Stimulated activated CD4-positive, alpha-beta T cell treated with anti-CD3 and anti-CD28 coated beads, Interleukin-15, amount 100 ng/mL, for 1 hour (primary cell): ENCODE measurements at places on chromosomes 1 and 21.

DNA sequence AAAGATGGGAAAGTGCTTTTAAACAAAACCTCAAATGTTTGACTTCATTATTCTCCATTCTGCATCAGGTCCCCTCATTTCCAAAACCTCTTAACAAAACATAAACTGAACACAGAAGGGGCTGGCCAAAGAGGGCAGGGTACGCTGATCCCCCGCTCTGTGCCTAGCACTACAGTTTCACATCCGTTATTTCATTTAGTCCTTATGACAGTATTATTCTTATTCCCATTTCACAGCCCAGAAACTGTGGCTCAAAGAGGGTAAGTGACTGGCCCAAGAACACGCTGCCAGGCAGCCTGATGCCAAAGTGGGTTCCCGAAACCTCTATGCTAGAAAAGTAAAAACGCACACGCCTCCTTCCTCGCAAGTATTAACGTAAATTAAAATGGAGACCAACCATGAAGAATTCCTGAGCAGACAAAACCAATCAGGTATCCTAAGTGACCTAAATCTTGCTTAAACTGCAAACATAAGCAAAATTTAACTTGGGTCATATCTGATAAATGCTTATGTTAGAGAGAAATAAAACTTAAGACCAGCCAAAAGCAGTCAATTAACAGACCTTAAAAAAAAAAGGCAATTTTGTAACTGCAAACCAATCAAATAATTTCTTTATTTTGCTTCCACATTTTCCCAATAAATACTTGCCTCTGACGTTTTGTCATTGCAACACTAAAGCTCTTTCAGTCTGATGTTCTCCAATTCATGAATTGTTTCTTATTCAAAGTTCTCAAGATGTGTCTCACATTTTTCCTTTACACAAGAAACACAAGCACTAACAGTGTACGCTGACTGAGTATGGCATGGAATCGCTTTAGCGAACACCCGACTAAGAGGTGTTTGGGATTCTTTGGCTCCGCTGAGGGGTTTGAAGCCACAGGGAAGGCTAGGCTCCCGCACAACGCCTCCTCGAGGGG, 653 bp downstream of the CASP9 start:
- DNase-seq = no peak

DNA sequence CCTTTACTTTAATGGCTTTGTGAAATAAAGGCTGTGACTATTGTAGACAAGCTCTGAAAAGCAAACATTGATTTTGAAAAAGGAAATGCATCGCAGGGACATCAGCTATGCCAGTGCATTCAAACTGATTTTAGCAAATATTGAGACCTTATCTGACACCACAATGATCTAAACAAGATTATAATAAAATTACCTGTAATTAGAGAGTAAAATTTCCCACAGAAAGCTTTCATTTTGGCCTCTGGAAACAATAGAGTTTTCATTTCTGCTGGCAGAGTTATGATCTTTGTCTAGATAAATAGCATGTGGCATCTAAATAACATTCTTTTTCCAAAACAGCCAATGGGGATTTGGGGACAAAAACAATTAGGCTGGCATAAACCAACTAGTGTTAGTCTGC, 650.4 kb upstream of the PRMT6 start:
- DNase-seq = no peak

DNA sequence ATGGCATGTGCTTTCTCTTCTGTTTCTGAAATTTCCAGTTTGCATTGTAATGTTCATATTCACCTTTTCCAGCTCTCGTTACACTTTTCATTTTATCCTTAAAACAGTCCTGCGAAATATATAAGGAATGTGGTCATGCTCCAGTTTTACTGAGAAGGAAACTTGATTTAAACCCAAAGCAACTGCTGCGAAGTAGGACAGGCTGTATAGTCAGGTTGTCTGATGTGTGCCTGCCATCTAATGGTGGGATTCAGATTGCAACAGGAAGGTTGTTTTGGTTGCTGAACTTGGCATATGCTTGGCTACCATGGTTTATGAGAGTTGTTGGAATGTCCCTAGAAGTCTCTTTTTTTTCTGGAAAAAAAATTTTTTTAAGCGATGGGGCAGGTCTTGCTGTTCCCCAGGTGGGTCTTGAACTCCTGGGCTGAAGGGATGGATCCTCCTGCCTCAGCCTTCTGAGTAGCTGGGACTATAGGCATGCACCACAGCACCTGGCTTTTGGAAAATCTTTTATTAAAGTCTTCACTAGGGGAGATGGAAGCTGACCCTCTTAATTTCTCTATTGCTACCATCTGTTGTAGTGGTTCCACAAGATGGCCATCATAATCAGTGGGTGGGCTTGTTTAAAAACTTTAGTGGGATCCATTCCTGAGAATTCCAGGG, 86.9 kb downstream of the UCK2 start:
- no peak for DNase-seq

DNA sequence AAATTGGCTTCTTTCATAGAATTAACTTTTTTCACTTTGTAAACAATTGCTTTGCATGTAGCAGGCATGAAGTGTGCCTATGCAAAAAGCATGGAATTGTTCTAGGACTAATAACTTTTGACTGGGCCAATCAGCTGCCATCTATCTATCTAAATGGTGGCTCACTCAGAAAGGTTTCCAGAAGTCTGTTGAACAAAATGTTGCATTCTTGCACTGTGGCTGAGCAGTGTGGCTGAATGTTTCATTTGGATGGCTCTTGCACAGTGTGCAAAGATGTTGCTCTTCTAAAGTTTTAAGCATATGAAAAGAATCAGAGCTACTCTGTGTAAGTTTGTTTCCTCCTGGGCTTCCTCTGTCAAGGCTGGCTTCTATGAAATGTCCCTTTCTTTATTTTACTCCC, 213.5 kb downstream of the KCTD3 start:
- DNase-seq = no peak

GRCh38 chr21:41630249-41630648, 122.3 kb upstream of the TMPRSS2 start:
- no peak for DNase-seq

DNA sequence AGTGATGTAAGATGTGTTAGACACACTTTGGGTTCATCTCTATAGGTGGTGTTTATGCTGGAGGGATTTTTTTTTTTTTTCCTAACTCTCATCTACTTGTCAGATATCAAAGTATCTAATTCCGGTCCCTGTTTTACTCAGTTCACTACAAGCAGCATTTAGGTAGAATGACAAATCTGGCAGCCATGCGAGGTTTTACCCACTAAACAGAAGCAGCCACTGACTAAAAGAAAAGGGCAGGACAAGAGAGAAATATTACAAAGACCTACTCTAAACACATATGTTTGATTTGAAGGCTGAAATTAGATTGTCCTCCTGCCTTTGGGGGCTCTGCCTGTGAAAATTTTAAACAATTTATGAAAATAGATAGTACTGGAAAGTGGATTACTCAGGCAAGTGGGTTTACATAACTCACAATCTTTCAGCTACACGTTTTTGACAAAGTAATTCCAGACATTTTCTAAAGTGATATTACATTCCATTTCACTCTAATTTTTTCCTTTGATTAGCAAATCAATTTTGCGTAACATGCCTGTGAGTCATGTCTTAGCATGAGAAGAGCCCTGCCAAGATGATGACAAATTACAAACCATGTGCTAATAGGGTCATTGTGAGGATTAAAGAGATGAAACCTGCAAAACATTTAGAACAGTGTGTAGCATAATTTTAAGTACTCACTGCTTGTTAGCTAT, 172.6 kb downstream of the PLA2G4A start:
- no peak for DNase-seq

DNA sequence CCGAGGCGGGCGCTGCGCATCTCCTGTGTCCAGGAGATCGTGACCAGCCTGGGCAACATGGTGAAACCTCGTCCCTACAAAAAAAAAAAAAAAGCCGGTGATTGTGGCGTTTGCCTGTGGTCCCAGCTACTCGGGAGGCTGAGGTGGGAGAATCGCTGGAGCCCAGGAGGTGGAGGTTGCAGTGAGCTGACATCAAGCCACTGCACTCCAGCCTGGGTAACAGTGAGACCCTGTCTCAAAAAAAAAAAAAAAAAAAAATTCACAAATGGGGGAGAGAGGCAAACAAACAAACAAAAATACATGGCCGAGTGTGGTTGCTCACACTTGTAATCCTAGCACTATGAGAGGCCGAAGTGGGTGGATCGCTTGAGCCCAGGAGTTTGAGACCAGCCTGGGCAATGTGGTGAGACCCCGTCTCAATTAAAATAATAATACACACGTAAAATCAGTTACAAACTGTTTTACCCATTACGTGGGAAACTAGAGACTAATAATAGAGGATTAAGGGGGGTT, 758 bp downstream of the TATDN3 start:
- DNase-seq = no peak

DNA sequence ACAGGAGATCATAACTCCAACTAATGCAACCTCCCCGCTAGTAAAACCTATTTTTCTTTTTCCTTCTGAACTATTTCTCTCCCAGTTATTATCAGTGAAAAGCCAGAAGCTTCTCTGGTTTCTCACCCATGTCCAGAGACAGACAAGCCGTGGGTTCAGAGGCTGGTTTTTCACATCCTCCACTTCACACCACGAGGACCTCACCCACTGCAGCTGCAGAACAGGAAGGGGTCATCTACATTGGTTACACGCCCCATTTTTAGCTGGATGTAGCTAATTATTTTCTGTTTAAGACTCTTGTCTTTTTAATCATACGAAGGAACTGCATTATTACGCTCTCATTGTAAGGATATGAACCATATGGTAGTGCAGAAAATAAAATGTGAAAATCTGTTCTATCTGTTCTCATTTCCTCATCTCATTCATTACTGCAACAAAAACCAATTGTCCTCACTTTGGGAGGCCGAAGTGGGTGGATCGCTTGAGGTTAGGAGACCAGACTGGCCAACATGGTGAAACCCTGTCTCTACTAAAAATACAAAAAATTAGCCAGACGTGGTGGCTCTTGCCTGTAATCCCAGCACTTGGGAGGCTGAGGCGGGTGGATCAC, 39.1 kb upstream of the CLDN14 start:
- no peak for DNase-seq

GRCh38 chr1:208852911-208853310, 608.7 kb upstream of the PLXNA2 start:
- no peak for DNase-seq

DNA sequence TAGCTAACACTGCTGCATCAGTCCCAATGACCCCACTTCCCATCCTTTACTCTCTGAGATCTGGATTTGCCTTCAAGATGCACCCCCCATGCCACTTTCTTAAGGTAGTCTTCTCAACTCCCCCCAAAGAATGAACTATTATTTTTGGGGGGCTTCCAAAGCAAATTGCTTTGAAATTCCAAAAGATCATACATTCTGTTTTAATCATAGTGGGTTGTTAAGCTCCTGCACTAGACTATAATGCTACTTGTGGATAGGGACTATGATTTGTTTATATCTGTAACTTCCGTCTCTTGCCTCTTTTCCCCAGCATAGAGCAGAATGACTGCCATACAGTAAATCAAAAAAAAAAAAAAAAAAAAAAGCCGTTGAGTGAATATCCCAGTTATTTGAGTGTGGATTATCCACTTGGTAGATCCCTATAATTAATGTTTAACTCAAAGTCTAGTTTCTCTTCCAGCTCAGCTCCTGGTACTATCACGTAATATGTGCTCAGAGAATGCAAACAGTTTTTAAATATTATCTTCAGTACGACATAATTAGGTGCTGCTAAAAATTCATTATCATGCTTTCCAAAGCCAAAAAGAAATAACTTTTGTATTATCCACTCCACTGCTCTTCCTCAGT, 26.9 kb downstream of the KIRREL1 start:
- no peak for DNase-seq

- DNase-seq = no peak
Observed at GRCh38 chr1:64231654-64232053, 28.2 kb downstream of the UBE2U start.

GRCh38 chr1:201649761-201650622, 111.1 kb downstream of the NAV1 start:
- DNase-seq = no peak
